ENCODE measurements at places on chromosomes 16 and 17. TPM values are rescaled to one million over a fixed set of nuclear protein-coding genes. Genes with fewer than 3 reads are reported as not detected.

GRCh38 chr16:31092330-31092729 is 2.3 kb downstream of the VKORC1 start:
- no peaks in the 10 kb centered on the region for H3K36me3 ChIP-seq
- no peak overlapping the region for H3K27ac ChIP-seq
- H3K27me3 ChIP-seq, result no peaks in the 10 kb centered on the region
- no peak overlapping the region for H3K4me3 ChIP-seq
- H3K4me1 ChIP-seq, result peaks cover 7% of the 10 kb centered on the region
- DNase-seq, result no peak

The TBC1D3G gene
- not detected for total RNA-seq

The KCNH6 gene
- total RNA-seq, result 2.8 TPM

GRCh38 chr16:50136399-50136798 is 16.7 kb upstream of the TENT4B start:
- H3K27ac ChIP-seq, result no peak overlapping the region
- no peak overlapping the region for H3K4me3 ChIP-seq
- no peaks in the 10 kb centered on the region for H3K36me3 ChIP-seq
- no peaks in the 10 kb centered on the region for H3K4me1 ChIP-seq
- DNase-seq, result peak; percentile 30
- no peaks in the 10 kb centered on the region for H3K27me3 ChIP-seq

The RNF167 gene
- total RNA-seq, result 87.0 TPM

The CBX2 gene
- 91.1 TPM for total RNA-seq

The DHRS7C gene
- not detected for total RNA-seq

DNA sequence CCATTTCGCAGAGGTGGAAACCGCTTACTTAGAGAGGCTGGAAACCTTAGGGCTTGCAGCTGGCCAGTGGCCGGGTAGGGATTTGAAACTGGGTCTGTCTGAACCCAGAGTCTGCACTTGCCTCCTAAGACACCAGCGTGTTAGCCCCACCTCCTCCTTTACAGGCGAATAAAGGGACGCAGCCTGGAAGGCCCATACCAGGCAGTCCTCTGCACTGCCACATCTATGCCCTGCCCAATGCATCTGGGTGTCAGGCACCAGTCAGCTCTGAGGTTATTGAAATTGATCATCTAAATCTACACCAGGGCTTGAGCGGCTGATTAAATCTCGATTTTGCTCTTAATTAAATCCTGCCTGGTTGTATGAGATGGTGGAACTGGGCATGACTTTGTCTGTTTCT is 19.9 kb upstream of the NAGS start:
- H3K4me3 ChIP-seq, result peak overlapping the region; percentile 73
- H3K27ac ChIP-seq, result no peak overlapping the region
- H3K4me1 ChIP-seq, result peaks cover 8% of the 10 kb centered on the region
- peaks cover 37% of the 10 kb centered on the region for H3K27me3 ChIP-seq

GRCh38 chr16:73527187-73527586 is 479.3 kb upstream of the ZFHX3 start:
- no peaks in the 10 kb centered on the region for H3K27me3 ChIP-seq
- no peak overlapping the region for H3K4me3 ChIP-seq
- H3K4me1 ChIP-seq, result peaks cover 20% of the 10 kb centered on the region
- H3K36me3 ChIP-seq, result no peaks in the 10 kb centered on the region
- H3K27ac ChIP-seq, result no peak overlapping the region

Measured in GM23338 (cell line).